ENCODE measurements at places on chromosomes 7 and 10. TPM values are rescaled to one million over a fixed set of nuclear protein-coding genes. Genes with fewer than 3 reads are reported as not detected.

MRLN gene
- total RNA-seq = not detected

NPSR1 gene
- total RNA-seq = not detected

PLEKHS1 gene
- not detected for total RNA-seq

KIF5B gene
- 134 TPM for total RNA-seq

USP54 gene
- total RNA-seq = 16.1 TPM
